Nephron progenitor cell (in vitro differentiated cells): ENCODE measurements at places on chromosomes 4 and X.
A peak's percentile ranks its signal among the peaks of the same experiment; 100 is the strongest.

DNA sequence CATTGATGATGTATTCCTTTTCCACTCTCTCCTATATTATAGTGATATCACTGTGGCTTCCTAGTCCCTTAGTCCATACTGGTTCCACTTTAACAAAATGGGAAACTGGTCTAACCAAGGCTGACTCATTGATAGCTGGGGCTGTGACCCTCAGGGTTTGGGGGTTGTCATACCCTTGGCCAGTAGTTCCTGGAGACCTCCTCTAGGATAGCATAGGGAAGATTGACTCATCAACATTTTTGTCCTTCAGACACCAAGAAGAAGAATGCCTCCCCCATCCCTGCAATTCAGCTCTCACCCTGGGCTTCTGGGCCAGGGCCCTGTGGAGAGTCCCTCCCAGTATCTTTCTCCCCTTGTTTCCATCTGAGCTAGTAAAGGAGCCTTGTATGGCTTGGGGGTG is 68.8 kb upstream of the PRPS1 start:
- no peak for DNase-seq

- no peak for DNase-seq
These were observed 18.0 kb downstream of the DGKQ start for GRCh38 chr4:955161-955921.

- DNase-seq: no peak
These were observed 151.7 kb upstream of the RPS6KA6 start for GRCh38 chrX:84339507-84340364.

- DNase-seq: no peak
These were observed 19.6 kb upstream of the CXCL5 start for GRCh38 chr4:74018116-74018515.

- DNase-seq: peak; percentile 12
These were observed 50.7 kb downstream of the MXRA5 start for GRCh38 chrX:3295731-3296130.

- DNase-seq: no peak
These were observed 62.9 kb upstream of the NDST3 start for GRCh38 chr4:117971403-117971802.

GRCh38 chr4:73853246-73853704 is at the start of gene PF4V1:
Gene PF4V1 (plus strand): TSS chr4:73853296. CDS start chr4:73853363, 67 bp downstream.
- DNase-seq: peak; percentile 21

DNA sequence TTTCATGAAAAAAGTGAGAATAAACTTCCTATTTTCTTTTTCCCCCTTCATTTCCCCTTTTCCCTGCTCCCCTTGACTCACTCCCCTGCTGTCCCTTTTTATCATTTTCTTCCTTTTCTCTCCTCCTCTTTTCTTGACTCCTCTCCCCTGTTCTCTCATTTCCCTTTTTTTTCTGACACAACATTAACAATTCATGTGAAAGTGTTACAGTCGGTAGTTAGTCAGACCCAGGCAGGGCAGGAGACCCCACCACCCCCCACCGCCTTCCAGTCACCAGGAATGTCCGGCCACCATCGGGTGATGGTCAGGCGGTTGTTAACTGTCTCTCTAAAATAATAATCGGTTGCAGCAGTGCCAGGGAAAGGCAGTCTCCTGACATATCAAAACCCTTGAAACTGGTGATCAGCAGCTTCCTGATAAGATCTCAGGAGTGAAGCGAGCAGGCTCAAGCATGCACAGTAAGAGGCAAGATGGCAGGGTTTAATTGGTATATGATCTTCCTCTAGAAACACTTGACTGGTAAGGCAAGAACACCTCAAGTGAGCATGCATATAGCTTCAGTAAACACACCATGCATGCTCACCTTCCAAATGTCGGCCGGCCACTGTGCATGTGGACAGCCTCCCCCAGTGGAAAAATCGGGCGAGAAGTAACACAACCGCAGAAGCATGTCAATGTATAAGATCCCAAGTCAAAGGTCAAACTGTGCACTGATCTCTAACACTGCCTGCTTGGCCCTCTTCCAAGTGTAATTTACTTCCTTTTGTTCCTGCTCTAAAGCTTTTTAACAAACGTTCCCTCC is 191.4 kb downstream of the NDST4 start:
- DNase-seq: no peak

- no peak for DNase-seq
These were observed 55.4 kb downstream of the C4orf51 start for GRCh38 chr4:145735347-145735675.

DNA sequence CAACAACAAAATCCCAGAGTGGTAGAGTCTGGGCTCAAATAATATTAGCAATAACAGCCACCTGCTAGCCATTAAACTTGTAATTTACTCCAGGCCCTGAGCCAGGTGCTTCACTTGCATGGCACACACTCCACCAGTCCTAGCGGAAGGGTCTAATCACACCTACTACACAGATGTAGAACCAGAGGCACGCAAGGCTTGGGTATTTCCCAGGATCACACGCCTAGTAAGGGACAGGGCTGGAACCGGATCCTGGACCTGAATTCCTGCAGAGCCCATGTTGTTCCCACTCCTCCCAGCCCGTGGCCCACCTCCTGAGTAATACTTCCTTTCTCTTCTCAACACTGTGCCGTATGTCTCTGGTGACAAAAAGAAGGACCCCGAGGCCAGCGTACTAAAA is 5.7 kb downstream of the MAGEA1 start:
- DNase-seq: no peak

GRCh38 chr4:123776267-123776666 is 379.7 kb downstream of the SPRY1 start:
- no peak for DNase-seq

GRCh38 chr4:174707051-174707676 is 121.9 kb downstream of the GLRA3 start:
- no peak for DNase-seq

- DNase-seq: no peak
These were observed 59.2 kb downstream of the GPR143 start for GRCh38 chrX:9706421-9706820.

GRCh38 chr4:142473218-142473959 is 372.7 kb downstream of the INPP4B start:
- no peak for DNase-seq

GRCh38 chr4:181319629-181320028 is 923.6 kb upstream of the TENM3 start:
- DNase-seq: no peak

GRCh38 chr4:189126040-189126439 is 814.6 kb upstream of the FRG1 start:
- no peak for DNase-seq

- no peak for DNase-seq
These were observed 148.6 kb upstream of the CNKSR2 start for GRCh38 chrX:21225643-21226042.

DNA sequence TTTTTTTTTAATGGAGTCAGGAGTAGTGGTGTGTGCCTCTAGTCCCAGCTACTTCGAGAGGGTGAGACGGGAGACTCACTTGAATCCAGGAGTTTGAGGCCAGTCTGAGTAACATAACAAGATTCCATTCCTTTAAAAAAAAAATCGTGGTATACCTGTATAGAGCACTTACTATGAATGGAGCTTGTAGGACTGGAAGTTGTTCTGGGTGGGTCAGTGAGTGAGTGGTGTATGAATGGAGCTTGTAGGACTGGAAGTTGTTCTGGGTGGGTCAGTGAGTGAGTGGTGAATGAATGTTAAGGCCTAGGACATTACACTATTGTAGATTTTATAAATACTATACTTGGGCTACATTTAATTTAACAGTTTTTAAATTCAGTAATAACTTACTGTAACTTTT is 2.9 kb upstream of the SLC10A7 start:
- DNase-seq: no peak
